ENCODE measurements at places on chromosomes 2 and 18. TPM values are rescaled to one million over a fixed set of nuclear protein-coding genes. Genes with fewer than 3 reads are reported as not detected.

GRCh38 chr2:101515477-101515876 is 40.6 kb upstream of the RFX8 start:
- DNase-seq = no peak

COL6A3 gene
- total RNA-seq = 262 TPM

DNA sequence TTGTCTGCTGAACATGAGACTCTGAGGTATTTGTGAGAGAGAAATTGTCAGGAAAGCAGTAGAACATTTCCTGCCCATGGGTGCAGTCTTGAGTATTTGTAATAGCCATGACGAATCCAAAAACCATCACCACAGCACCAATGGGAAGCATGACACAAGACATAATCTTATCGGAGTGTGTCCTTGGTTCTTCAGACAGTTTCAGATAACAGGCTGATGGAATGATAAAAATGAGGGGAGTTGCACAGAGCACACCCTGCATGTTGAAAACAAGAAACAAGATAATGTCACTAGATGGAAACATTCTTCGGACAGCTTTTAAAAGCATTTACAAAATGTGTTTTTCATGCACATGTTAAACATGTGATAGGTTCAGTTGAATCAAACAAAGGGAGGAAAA is 56.9 kb downstream of the SLC38A11 start:
- DNase-seq = no peak

GRCh38 chr18:79682894-79683625 is 3.5 kb downstream of the CTDP1 start:
- no peak for DNase-seq

Data from tibial nerve (tissue), 4 donors.